PC-9 (cell line): ENCODE measurements at places on chromosomes 4 and X.

- peak; percentile 29 for DNase-seq
These were observed 119.2 kb downstream of the IRF2 start for GRCh38 chr4:184355111-184355604.

DNA sequence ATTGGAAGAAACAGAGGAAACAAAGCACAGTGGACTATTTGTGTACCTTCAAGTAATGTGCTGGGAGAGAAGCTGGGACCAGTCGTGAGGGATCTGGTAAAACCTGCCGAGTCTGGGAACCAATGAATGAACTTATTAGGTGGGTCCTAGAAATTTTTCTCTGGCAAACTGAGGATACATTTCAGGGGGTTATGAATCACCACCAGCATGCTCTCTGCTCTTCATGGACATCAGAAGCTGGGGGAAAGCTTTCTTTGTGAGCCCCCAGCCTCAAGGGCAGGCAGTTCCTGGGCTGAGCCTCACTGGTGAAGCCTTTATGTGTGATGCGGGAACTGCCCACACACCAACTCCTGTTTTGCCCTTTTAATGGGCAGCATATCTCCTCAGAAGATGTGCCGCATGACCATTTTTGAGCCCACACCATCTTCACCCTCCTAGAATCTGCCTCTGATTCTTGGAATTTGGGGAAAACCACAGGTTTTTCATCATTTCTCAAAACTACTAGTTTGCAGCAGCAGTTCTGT, 95.4 kb upstream of the ENPP6 start:
- no peak for DNase-seq

DNA sequence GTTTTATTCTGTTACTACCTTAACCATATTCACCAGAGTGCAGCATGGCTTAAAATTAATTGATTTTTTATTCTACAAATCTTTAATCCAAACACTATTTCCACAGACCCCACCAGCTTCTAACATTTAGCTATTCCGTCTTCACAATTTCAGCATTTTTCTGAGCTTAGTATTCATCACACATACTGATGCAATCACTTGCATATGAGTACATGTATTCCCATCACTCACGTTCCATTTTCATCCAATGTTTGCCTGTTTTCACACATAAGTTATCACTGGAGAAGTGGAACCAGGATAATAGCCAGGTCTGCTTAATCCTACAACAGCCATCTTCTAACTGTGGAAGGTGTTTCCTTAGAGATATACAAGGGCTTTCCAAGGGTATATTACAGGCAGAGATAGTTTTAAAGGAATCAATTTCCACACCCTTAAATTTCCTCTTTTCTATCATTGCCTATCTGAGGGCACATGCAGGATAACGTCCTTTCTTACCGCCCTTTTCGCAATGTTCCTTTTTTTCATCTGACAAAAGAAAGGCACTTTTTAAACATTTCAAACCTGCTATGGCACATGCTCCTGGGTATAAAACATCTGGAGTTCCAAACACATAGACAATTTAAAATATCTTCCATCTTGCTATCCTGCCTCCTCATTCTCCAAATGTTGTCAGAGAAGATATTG, 115.8 kb downstream of the CORIN start:
- no peak for DNase-seq

DNA sequence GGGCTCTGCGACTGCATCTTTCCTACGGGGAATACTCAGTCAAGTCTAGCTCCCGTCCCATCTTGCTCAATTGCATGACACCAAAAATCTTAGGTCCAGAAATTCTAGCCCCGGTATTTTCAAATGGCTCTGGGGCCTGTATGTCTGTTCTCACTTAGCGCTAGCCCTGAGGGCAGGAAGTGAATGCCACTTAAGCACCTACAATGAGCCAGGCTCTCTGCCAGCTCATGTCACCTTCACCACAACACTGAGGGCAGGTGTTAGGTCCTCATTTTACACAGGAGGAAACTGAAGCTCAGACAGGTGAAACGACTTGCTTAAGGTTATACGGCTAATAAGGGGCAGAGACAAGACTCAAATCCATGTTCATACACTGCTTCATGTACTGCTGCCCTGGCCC, 282.8 kb downstream of the PPP1R2C start:
- no peak for DNase-seq

DNA sequence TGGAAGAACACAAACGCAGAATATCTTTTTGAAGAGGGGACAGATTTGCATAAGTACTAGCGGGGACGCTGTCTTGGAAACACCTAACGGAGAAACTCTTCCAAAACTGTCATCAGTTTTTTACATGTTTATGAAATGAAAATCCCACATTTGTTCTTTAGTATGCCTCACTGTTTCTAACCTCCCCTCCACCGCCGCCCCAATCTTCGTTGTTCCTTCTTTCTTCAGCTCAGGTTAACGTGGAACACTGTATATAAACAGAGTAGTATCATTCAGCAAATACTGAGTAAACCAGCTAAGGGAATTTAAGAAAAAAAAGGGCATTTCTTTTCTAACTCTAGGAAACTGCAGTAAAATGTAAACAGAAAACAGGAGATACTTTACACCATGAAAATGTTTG, 2345.6 kb downstream of the PCDH7 start:
- no peak for DNase-seq

DNA sequence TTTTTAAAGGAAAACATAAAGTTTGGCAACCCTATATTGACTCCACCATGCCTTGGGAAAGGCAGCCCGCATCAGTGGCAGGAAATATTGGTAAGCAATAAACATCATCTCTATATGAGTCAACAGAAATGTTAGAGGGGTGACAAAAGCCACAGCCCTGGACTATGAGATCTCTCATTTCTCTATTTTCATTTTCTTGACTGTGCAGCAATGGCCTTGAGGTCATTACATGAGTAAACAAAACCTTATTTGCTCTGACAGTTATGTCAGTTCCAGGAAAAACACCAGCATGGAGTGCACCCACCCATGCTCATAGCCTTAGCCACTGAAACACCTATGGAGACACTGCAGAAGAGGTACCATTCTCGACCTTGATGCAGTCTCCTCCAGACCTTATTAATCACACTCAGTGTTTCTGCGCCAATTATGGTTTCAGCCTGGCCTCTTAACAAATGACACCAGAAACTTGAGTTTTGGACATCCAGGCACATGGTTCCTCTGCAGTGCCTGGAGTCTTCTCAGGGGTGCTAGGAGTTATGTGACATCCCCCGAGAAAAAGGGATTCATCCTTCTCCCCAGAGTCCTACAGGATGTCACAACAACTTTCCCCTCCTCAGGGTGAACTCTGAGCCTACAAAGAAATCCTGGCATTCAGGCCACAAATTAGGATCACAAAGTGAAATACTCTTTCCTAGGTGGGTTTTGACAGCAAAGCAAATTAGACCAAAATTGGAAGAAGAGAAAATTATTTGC, 16.0 kb upstream of the HPGD start:
- DNase-seq: no peak

DNA sequence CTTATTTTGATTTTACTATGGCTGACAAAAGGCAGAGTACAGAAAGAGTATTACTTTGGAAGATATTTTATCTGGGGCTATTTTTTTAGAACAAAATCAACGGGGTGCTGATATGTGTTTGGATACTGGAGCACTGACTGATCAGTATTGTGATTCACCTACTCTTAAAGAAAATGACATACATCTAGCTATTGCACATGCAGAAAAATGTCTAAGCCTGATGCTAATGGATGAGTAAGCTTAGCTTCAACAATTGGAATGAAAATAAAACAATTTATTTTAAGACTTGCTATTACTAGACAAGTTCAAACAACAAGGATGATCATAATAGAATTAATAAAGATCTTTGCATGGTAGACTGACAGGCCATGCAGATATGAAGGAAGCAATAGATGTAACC, 262.0 kb downstream of the PPP1R2C start:
- DNase-seq: no peak
